ENCODE measurements at places on chromosomes 7 and 10.

GRCh38 chr7:108132551-108133265 is 2.5 kb upstream of the LAMB4 start:
- no peak for DNase-seq

DNA sequence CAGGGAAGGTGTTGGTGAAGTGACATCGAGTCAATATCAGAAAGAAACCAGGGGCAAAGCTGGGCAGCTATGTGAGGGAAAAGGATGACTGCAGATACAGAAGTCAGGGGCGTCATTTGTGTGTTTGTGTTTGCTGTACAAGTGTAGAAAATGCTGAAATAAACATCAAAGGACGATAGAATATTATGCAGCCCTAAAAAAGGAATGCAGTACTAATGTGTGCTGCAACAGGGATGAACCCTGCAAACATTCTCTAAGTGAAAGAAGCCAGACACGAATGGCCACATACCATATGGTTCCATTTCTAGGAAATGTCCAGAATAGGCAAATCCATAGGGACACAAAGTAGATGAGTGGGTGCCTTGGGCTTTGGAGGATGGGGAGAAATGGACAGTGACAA is 133.9 kb downstream of the PRPF18 start:
- DNase-seq = no peak

- DNase-seq = no peak
These were observed 1.1 kb downstream of the PLEKHS1 start for GRCh38 chr10:113752553-113752952.

DNA sequence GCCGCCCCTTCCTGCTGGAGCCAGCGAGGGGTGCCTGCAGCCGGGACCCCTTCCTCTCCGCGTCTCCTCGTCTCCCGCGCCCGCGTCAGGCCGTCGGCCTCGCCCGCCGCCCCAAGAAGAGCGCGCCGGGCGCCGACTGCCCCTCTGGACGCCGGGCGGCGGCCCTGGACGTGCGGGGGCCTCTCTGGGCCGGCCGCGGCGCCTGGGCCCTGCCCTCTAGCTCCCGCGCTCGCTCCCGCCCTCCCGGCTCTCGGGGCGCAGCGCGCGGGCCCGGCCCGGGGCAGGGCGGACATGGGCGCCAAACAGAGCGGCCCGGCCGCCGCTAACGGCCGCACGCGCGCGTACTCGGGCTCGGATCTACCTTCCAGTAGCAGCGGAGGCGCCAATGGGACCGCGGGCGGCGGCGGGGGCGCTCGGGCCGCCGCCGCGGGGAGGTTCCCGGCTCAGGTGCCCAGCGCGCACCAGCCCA is 704 bp downstream of the ZNRF2 start:
- DNase-seq = no peak

- DNase-seq = no peak
These were observed 393 bp upstream of the ARHGAP19 start for GRCh38 chr10:97292862-97293198.
